ENCODE measurements at places on chromosomes 2 and 18.
A peak's percentile ranks its signal among the peaks of the same experiment; 100 is the strongest.

GRCh38 chr2:88069117-88069516, 1.5 kb downstream of the SMYD1 start:
- DNase-seq = no peak

GRCh38 chr2:10159086-10159485, 36.5 kb downstream of the RRM2 start:
- no peak for DNase-seq

GRCh38 chr18:61784834-61785233, 108.0 kb downstream of the RNF152 start:
- DNase-seq = no peak

GRCh38 chr18:33593261-33593660, 15.2 kb downstream of the ASXL3 start:
- DNase-seq = no peak

DNA sequence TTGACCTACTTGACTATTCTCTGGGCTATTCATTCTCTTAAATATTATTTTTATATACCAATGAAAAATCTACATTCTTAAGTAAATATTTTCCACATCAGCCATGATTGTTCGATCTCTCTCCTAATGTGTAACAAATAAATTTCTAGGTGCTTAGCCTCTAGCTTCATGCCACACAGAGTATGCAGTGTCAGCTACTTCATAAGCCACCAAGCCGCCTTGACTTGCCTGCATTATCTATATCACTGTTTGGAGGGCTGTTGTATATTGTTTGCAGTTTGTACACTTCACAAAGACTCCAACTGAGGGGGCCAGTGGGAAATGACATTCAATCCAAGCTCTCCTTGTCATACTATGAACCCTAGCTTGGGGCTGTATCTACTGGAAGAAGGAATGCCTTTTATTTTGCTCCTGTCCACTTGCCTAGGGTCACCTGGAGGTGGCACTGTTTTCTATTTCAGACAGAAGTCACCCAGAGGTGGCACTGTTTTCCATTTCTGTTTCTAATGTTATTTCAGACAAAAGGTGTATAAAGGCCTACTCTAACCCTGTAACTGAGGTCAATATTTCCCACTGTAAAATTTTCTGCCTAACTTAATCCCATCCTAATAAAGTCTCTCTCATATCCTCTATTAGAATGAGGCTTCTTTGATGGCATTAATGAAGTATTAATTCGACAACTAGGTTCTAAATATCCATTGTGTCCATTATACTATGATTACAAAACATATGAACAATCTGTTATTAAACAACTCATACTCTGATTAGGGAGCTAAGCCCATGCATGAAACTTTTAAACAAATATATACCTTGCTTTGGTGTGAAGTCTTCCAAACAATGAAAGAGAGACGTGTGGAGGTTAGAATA, 36.4 kb downstream of the COL5A2 start:
- no peak for DNase-seq

- DNase-seq = no peak
Measured at GRCh38 chr2:45280794-45281193, 271.5 kb upstream of the SIX2 start.

- peak; percentile 97 for DNase-seq
Measured at GRCh38 chr18:75408554-75409506, 18.7 kb downstream of the SMIM21 start.

DNA sequence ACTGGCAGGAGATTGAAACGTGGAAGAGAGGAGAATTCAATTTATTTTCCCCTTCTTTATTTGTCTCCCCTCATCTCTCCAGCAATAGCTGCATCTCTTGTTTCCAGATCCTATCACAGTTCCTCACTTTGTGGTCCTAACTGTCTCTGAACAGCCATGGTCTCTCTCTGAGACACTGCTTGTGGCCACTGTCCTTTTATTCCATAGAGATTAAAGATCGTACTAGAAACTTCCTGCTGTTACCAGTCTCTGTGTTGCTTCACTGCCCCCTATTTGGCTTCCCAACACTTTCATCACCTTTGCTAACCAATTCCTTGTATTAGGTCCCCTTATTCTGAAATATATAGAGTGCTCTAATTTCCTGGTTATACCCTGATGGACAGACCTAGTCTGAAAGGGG, 48.9 kb upstream of the CAVIN2 start:
- no peak for DNase-seq

GRCh38 chr2:74457129-74457548, 1.1 kb upstream of the WBP1 start:
- DNase-seq = no peak

DNA sequence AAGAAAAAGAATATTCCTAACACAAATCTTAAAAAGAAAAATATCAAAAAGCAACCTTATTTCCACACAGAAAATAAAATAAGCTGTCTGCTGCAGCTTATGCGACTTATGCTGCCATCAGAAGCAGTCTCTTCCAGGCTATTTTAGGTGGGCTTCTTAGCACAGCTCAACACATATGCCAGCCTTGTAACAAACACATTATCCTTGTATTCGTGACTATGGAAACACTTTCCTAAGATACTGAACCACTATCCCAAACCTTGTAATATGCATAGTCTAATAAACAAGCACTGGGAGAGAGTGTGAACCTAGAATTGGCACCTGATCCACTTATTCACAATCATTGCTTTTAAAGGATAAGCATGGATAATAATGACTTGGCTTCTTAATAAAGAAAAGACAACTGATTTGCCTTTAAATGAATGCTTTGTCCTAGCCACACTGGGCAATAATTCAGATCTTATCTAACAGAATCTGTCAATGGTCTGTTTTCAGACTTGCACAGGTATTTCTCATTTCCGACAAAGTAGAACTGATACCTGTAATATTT, 40.0 kb upstream of the RNU4ATAC start:
- DNase-seq = no peak

DNA sequence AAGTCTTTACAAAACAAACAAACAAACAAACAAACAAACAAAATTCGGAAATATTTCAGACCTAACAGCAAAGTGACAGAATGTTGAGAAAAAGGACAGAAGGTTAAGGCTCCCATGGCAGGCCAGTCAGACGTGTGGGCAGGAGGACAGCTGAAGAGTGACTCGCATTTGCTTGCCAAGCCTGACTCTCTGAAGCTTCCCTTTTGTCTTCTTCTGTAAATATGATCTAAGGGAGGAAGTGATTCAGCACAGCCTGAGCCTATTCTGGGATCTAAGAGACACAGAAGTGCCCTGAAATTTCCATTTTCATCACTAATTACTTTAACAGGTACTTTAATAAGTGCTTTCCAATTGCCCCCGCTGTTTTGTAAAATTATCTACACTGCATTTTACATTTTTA, 134.0 kb upstream of the LYPD1 start:
- peak; percentile 16 for DNase-seq

- no peak for DNase-seq
Measured at GRCh38 chr18:54529444-54529843, 61.6 kb upstream of the DYNAP start.

GRCh38 chr2:48250943-48251342, 279.0 kb upstream of the STON1 start:
- DNase-seq = no peak

- DNase-seq = no peak
Measured at GRCh38 chr2:127811397-127812321, 688 bp upstream of the WDR33 start.

DNA sequence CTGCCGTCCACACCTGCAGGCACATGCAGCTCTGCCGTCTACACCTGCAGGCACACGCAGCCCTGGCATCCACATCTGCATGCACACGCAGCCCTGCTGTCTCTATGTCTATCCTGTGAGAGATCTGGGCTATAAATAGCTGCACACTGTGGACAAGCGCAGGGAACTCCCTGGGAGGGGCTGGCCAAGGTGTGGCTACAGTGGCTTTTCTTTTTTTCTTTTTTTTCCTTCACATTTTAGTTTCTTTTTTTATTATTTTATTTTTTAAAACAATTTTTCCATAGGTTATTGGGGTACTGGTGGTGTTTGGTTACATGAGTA, 42.0 kb downstream of the TMEM182 start:
- no peak for DNase-seq

- DNase-seq = no peak
Measured at GRCh38 chr2:168171059-168171762, 76.2 kb downstream of the STK39 start.

DNA sequence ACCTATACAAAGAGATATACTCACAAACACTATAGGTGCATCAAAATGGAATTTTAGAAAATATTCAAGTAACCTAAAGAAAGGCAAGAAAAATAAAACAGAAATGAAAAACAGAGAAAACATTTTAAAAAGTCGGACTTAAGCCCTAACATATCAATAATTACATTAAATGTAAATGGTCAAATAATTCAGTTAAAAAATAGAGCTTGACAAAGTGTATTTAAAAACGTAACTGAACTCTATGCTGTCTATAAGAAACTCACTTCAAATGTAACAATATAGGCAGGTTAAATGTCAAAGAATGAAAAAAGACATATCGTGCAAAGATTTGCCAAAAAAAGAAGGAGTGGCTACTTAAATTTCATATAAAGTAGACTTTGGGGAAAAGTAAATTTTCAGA, 163.9 kb downstream of the ACOXL start:
- no peak for DNase-seq

GRCh38 chr18:38350141-38350540, 784.5 kb upstream of the CELF4 start:
- no peak for DNase-seq

DNA sequence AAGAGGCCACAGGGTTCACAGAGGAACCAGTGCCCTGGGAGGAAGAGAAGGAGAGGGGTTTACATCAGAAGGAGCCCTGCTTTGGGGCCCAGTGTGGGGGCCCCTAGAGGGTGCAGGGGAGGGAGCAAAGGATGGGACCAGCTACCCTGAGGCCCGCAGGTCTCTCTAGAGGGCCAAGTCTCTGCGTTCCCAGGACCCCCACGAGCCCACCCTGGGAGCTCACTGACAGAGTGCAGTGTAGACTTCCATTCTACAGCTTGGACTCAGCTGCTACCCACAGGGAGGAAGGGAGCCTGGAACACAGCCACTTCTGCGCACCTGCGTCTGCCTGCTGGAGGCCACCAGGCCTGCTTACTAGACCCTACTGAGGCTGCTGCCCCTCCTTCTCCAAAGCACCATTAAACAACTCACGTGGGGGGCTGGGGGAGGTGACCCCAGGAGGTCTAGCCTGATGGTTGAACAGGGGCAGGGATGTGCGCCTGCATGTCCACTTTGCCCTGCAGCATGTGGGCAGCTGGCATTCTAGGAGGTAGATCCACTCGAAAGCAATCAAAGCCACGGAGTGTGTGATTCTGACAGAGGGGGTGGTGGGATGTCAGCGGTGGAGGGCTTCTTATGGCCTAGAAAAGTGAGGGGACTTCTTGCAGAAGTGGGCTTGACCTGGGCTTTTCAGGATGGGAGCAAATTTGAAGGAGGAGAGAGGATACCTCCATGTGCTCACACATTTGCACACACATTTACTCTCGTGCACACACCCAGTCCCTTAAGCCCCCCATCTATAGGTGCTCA, 90.2 kb downstream of the ZFP36L2 start:
- no peak for DNase-seq

DNA sequence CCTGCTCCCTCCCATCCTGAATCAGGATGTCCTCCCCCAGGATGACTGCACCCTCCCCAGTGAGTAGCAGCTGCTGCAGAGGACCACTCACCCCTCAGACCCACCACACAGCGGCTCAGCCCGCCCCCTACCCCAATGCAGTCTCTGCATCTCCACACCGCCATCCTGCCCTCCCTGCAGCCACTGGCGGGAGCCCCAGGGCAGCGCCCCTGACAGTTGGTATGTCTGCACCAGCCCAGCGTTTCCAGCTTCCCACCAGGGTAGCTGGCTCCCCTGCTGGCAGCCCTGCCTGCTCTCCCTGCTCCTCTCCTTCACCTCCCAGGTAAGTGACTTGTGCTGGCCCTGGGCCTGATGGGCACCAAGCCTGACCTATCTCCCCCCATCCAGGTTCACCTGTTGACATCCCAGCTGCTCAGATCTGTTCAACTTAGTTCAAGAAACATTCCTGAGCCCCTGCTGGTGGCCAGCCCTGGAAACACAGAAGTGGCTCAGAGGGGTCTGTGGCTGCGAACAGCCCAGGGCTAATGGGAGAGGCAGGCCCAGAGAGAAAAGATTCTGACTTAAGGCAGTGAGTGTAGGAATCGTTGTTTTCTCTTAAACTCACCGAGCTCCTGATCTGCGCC, 117.7 kb upstream of the RAB6C start:
- no peak for DNase-seq

DNA sequence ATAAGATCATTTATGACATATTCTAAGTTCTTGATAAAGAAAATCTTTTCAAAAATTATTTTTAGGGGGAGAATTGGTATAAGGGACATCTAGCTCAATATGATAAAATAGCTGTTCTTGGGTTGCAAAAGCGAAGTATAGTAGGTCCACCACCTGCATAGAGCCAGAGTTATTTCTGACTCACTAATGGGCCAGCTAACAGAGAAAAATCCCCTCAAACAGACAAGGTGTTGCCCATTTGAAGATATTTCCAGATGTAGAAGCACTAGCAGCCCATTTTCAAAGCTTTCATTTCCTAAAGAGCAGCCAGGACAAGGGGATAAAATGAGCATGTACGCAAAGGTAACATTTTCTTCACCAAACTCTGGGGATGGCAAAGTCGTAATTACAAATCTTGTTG, 165.7 kb upstream of the FN1 start:
- DNase-seq = no peak

DNA sequence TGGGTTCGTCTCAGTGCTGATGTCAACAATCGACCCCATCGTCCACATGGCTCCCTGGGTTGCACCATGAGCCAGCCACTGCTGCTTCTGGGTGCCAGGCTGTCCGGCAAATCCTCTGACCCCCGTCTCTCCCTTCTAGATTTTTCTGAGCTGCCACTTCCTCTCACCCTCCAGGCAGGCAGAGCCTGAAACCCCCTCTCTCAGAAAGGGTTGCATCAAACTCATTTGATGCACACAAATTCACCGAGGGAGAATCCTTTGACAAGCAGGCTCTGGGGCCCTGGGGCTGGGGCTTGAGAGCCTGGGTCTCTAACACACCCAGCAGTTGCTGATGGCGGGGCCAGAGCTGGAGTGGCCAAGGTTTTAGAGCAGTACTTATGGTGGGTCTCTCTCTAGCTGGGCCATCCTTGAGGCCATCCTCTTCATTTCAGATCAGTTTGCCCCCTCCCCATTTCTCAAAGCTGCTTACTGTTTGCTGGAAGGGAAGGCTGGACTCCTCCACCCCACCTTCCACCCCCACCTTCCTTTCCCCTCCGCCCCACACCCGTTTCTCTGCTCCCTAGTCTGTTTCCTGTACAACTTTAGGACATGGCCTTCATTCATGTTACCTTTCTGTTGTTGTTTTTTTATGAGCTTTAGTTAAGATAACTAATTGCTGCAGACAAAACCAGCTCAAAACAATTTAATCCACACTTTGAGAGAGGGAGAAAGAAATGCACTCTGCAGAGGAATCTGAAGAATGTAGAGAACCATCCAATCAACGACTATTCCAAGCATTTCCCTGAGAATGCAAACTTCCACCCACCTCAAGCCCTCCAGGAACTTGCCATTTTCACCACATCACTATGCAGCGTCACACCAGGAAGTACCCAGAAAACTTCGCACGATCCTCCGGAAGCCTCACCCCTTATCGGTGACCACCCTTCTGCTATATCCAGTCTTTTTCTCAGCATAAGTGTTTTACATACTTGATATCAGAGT, 69.5 kb downstream of the ARL4C start:
- DNase-seq = peak; percentile 32

GRCh38 chr18:55110436-55110835, 151.2 kb upstream of the CCDC68 start:
- no peak for DNase-seq

- DNase-seq = no peak
Measured at GRCh38 chr2:219059375-219059724, 1.4 kb downstream of the IHH start.

GRCh38 chr18:13217466-13217961, 1.0 kb upstream of the LDLRAD4 start:
- DNase-seq = no peak

Measured in AG09309 (cell line).